ENCODE measurements at places on chromosomes 12 and 14.

DNA sequence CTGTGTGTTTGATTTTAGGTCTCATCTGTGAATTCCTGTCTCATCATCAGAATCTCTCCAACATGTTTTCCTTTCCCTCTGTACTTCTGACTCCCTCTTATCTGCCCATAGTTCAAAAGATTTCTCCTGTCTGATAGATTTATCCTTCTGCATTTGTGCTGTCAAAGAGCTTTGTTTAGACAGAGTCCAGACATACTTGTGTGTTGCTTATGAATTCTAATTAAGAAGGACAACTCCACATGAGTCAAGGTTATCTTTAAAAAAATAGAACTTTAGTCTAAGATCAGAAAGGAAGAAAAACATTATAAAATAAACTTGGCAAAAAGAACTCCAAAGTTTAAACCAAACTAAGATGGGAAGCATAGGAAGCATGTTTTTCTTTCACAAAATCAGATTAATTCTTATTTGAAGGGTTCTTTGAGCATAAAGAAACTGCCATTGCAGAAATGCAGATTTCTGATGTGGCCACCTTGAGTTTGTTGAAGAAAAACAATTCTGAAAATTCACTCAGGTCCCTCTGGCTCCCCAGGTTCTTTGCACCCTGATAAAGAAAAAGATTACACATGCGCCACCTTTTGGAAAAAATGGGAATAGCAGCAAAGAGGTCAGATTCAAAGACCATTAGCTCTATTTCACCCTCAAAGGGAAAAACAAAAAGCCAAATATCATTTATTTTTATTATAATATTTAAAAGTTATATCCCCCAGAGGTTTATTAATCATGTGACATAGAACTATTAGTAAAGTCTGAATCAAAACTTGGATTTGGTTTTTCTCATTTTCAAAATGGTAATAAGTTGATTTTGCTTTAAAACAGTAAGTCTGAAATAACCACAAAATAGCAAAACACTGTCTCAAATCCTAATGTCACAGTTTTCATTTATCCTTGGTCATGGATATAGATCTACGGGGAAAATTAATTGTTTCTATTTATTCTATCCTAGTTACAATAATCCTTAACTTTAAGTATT, 143.7 kb upstream of the DCN start:
- peak; percentile 63 for DNase-seq

DNA sequence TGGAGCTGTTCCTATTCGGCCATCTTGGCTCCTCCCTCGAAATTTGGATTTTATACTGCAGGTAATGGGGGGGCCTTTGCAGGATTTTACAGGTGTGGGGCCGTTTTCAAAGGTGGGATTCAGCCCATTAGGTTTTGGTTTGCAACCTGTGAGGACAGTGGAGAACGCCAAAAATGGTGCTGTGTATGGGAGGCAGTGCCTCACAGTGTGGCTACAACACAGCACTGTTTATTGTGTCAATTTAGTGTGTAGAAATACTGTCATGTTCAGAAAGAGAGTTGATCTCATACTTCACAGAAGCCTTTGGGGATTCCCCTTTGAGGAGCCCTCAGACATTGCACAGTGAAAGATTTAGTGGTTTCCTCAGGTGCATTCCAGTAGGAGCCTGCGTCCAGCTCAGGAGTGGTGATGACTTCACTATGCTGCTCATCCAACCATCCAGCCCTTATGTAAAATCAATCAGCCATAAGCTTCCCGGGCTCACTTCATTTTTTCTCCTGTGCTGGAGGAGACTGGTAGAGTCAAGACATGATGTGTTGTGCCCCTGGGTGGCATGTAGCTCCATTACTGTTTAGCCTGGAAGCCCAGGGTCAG, 92.7 kb upstream of the PRMT8 start:
- DNase-seq, result no peak

DNA sequence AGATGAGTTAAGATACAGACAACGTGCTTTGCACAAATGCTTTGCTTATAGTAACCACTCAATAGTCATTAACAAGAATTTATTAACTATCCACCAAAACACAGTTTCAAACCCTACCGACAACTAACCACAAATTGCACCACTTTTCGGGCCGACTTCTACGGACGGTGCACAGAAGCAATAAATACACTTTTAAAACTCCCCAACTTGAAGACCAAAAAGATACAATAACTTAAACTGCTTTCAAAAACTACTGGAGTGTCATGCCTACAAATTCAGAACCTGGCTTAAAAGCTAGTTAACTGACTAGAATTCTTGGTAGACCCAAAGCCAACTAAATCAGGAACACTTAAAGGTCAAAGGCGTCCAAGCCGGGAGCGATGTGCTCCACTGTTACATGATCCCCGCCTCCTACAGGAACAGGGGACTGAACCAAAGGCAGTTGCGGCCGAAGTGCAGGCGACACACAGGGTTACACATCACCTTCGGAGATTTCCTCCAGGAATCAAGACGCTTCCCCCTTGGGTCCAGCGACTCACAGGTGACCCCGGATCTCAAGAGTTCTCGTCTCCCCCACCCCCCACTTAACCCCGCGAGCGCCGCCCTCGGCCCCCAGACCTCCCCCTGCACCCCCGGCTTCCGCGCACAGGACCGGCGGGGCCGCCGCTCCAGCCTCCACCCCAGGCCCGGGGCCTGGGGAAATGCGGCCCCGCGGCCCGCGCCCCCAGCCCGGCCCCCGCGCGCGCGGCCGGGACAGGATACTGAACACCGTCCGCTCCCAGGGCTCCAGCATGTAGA, 507 bp downstream of the SPTSSA start:
- peak; percentile 61 for DNase-seq

GRCh38 chr14:20631023-20631879, 10.2 kb downstream of the OR6S1 start:
- DNase-seq, result peak; percentile 75

GRCh38 chr12:106048016-106048415, 90.7 kb downstream of the NUAK1 start:
- no peak for DNase-seq

DNA sequence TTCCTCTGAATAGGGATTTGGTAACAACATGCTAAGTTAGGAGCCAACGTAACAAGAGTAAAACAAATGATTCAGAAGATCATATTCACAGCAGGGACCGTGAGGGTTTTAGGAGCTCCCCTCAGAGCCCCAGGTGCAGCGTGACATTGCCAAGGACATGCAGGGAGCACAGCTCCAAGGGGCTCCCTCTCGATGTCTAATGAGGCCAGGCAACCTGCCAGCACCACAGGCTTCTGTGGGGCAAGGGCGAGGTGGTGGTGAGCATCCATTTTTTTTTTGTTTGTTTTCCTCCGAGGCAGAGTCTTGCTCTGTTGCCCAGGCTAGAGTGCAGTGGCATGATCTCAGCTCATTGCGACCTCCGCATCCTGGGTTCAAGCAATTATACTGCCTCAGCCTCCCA, 95.1 kb upstream of the PTPRB start:
- no peak for DNase-seq
